ENCODE measurements at places on chromosomes 11 and 22.

DNA sequence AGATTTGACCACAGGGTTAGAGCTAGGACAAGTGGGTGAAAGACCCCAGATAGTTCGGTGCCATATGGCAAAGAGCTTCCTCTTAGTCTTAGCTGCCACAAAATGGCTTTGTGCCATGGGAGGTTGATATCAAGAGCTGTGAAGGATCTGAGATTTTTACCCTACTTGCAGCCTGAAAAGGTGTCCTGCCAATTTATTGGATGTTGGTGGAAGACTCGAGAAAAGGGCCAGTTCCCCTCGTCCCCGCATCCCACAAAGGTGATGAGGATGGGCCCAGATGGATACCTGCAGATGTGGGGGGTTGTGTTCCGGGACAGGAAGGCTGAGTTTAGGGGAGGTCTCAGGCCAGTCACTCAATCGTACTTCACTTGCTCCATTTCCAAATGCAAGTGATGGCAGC lies 27.2 kb downstream of the YDJC start:
- DNase-seq, result no peak

- no peak for DNase-seq
Observed at GRCh38 chr11:17711836-17712235, 7.5 kb upstream of the MYOD1 start.

GRCh38 chr11:46159680-46160079 lies 38.4 kb upstream of the PHF21A start:
- no peak for DNase-seq

DNA sequence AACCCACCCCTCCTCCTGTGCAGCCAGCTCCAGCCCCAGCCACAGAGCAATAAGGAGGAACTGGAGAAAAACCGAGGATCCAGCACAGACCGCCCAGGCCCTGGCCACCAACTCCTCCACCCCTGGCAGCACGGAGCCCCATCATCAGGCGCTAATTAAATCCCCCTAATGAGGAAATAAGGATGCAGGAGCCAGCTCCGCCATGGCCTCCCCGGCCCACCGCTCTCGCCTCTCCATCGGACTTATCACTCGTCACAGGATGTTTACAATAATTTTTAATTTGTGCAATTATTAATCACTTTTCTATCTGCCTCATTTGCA lies 42.6 kb downstream of the BUD13 start:
- no peak for DNase-seq

Measured in stimulated activated CD4-positive, alpha-beta T cell treated with anti-CD3 and anti-CD28 coated beads, Interleukin-2, amount 100 ng/mL, for 4 hours (primary cell).